ENCODE measurements at places on chromosomes 1 and 21. TPM values are rescaled to one million over a fixed set of nuclear protein-coding genes. Genes with fewer than 3 reads are reported as not detected.

- no peaks in the 10 kb centered on the region for H3K27me3 ChIP-seq
- H3K4me3 ChIP-seq: peak overlapping the region; percentile 94
- H3K36me3 ChIP-seq: no peaks in the 10 kb centered on the region
These were observed 1.1 kb downstream of the SPSB1 start for GRCh38 chr1:9293533-9294404.

DNA sequence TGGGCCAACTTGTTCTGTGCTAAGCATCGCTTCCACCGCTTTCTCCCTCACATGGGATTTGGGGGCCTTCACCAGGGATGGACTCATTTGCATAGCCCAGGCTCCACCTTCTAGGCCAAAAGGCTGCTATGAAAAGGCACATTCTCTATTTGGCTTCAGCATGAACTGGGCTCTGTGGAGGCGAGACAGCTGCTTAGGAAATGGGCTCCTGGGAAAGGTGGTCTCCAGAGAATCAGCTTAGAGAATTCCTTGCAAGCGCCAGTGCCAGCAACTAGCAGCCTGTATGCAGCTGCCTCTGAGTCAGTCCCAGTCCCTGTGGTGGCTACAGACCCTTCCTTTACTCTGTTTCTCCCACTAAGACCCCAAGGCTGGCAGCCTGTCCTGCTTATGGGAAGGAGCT is 214.5 kb downstream of the HIVEP3 start:
- no peak overlapping the region for H3K27ac ChIP-seq
- H3K27me3 ChIP-seq: no peaks in the 10 kb centered on the region
- H3K4me3 ChIP-seq: no peak overlapping the region
- H3K36me3 ChIP-seq: no peaks in the 10 kb centered on the region
- H3K4me1 ChIP-seq: no peaks in the 10 kb centered on the region

DNA sequence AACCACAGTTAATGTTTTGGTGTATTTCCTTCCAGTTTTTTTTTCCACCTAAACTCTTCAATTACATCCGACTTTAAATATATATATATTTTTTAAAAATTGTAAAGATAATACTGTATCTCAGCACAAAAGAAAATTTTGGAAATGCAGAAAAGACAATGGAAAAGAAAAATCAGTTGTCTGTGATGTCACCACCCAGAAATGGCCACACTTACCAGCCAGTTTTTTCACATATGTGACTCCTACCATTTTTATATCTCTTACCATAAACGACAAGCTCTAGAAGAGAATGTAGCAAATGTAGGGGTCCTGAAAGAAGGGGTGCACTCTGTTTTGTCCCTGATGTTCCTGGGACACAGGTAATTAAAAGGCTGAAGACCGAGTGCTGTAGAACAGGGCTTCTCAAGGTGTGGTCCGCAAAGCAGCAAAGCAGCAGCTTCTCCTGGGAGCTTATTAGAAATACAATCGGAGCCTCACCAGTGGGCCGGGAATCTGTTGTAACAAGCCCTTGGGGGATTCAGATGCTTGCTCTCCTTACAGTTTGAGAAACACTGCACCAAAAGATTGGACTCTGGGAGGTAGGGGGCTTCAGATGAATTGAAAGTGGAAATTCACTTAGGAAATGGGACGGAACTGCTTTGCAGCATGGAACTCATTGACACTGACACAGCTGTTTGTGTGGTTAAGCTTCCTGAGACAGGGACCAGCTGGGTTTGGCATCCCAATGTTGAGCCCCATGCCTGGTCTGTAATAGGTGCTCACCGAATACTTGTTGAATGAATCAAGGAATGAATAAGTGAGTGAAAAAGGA is 44.1 kb downstream of the ALPL start:
- H3K27ac ChIP-seq: no peak overlapping the region
- H3K27me3 ChIP-seq: no peaks in the 10 kb centered on the region
- H3K36me3 ChIP-seq: no peaks in the 10 kb centered on the region
- H3K4me3 ChIP-seq: no peak overlapping the region
- DNase-seq: no peak

DNA sequence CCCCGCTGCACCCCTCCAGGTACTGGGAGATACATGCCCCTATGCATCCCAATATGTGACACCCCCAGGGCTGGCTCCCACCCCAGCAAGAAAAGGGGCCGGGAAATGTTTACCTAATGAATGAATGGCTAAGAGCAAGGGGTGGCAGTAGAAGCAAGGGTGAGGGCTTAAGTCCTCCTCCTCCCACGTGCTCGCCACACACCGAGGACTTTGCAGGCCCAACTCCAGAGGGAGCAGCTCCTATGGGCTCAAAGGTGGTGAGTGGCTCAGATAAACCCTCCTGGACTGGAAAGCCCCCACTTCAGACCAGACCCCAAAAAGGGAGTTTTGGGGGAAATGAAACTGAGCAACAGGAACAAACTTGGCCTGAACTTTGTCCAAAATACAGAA is 11.4 kb downstream of the SLC45A3 start:
- no peaks in the 10 kb centered on the region for H3K4me1 ChIP-seq
- no peak for DNase-seq
- H3K27me3 ChIP-seq: no peaks in the 10 kb centered on the region
- H3K36me3 ChIP-seq: no peaks in the 10 kb centered on the region
- H3K27ac ChIP-seq: no peak overlapping the region

DNA sequence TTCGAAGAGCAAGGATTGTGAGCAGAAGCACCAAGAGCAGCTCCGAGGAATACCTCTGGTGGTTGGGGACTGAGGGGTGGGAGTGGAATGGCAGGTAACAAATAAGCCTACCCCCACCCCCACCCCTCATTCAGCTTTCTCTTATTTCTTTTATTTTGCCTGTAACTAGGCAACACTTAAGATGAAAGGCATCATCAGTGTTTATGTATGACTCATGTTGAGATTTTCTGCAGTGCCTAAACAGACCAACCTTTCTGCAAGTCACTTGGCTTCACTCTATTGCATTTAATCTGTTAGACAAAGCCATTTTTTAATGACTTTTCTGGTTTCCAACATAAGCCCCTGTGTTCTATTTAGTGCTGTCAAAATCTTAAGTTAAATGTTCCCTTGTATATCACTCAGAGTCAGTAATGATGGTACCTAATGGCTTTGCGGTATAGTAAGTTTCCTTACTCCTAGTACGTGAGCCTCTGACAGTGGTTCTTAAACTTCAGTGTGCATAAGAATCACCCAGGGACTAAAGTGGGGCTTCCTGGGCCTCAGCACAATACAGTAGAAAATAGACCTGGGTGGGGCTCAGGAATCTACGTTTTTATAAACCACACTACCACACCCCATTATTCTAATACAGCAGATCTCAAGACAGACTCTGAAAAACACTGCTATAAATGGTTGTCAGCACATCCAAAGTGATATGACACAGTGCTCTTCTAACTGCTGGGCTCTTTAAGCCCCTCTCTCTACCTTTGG is 19.9 kb downstream of the CASQ2 start:
- H3K27ac ChIP-seq: peak overlapping the region; percentile 37
- no peaks in the 10 kb centered on the region for H3K4me1 ChIP-seq
- no peak for DNase-seq
- H3K4me3 ChIP-seq: no peak overlapping the region

GRCh38 chr1:201724766-201725118 is 104.2 kb upstream of the IPO9 start:
- H3K27me3 ChIP-seq: no peaks in the 10 kb centered on the region
- no peaks in the 10 kb centered on the region for H3K36me3 ChIP-seq
- no peak overlapping the region for H3K4me3 ChIP-seq
- peak overlapping the region; percentile 90 for H3K27ac ChIP-seq

- no peaks in the 10 kb centered on the region for H3K36me3 ChIP-seq
- H3K4me3 ChIP-seq: no peak overlapping the region
- H3K27ac ChIP-seq: no peak overlapping the region
These were observed 12.0 kb downstream of the TSHB start for GRCh38 chr1:115041654-115042053.

GRCh38 chr21:38847556-38847955 is 41.8 kb downstream of the ETS2 start:
- no peaks in the 10 kb centered on the region for H3K4me1 ChIP-seq
- no peak overlapping the region for H3K27ac ChIP-seq
- H3K36me3 ChIP-seq: no peaks in the 10 kb centered on the region
- H3K4me3 ChIP-seq: no peak overlapping the region

GRCh38 chr1:203144661-203145060 is 17.1 kb downstream of the ADORA1 start:
- H3K4me3 ChIP-seq: no peak overlapping the region
- no peak overlapping the region for H3K27ac ChIP-seq
- no peaks in the 10 kb centered on the region for H3K27me3 ChIP-seq
- no peaks in the 10 kb centered on the region for H3K36me3 ChIP-seq

DNA sequence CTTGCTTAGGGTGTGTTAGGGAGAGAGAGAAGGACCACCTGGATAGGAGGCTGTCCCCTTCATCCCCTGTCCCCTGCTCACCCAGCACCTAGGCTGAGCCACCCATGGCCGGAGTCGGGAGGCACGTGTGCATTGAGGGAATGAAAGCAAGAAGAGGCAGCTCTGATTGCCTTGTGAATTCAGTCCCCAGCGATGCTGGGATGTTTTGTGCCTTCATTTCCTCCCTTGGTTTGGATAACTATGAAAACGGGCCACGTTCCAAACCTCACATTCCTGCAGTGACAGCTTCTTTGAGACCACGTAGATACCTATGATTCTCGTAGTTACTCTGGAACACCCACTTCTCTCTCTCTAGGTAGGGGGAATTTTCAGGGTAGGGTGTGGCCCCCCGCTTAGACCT is 67.1 kb downstream of the MAN1C1 start:
- no peak overlapping the region for H3K27ac ChIP-seq
- no peaks in the 10 kb centered on the region for H3K27me3 ChIP-seq
- no peaks in the 10 kb centered on the region for H3K36me3 ChIP-seq
- H3K4me3 ChIP-seq: no peak overlapping the region

DNA sequence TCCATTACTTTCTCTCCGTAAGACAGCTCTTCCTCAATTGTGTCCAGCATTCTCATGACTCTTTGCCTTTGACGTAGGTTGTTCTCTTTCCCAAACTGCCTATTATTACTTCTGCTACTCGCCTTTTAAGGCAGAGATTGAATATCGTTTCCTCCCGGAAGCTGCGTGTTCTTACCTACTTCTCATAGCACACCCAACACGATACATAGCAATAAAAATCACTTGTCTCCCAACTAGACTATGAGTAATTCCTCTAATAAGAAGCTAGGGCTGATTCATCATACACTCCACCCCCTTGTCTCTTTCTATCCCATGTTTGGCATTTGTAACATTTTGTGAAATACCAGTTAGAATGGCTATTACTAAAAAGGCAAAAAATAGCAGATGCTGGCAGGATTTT is 55.8 kb upstream of the SGIP1 start:
- no peaks in the 10 kb centered on the region for H3K36me3 ChIP-seq
- H3K4me1 ChIP-seq: no peaks in the 10 kb centered on the region
- H3K4me3 ChIP-seq: no peak overlapping the region
- H3K27ac ChIP-seq: no peak overlapping the region

DNA sequence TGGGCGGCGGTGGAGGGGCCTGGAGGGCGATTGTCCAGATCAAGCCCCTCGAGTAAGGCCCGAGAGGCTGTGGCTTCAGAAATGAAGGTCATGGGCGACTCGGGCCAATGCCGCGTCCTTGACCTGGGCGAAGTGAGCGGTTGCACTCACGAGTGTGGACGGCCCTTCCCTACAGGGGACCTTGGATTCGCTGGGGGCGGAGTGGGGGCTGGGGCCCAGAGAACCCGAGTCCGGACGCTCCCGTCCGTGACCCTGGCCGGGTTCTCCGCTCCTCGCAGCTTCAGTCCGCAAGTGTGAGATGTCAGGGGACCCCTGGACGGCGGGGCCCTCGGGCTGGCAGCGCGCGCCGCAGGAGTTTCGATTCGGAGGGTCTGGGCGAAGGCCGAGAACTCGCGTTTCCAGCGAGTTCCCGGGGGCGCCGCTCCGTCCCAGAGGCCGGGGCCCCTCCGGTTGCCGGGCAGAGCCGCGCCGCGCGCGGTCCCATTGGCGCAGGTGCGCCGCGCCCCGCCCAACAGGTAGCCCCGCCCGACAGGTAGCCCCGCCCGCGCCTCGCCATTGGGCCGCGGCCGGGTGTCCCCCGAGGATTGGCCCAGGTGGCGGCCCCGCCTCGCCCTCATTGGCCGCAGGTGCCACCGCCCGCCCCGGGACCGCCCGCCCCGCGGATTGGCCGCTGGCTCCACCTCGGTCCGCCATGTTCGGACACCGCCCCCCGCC is at the start of gene PRKCZ:
Gene PRKCZ, plus strand, starts transcription at position 694 of the 714 bp plus-strand sequence. CDS start 220 bp downstream, outside the sequence.
- peak; percentile 48 for DNase-seq
- H3K36me3 ChIP-seq: no peaks in the 10 kb centered on the region
- no peaks in the 10 kb centered on the region for H3K4me1 ChIP-seq
- peaks cover 6% of the 10 kb centered on the region for H3K27me3 ChIP-seq

DNA sequence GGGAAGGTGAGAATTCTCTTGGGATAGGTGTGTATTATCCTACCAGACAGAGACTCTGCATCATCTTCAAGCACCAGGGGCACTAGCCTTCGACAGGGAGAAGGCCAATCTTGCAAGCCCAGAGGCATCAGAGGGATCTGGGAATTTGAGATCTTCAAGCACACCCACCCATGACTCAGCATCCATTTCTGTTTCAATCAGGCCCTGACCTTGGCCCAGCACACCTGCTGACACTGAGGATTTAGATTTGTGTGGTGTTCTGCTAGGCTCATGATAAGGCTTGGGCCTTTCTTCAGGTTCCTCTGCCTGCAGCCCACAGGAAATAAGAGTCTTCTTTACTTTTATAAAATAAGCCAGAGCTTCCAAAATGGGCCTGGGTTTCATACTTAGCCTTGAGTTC is 6.6 kb upstream of the PCP4 start:
- no peaks in the 10 kb centered on the region for H3K27me3 ChIP-seq
- H3K36me3 ChIP-seq: no peaks in the 10 kb centered on the region
- H3K4me3 ChIP-seq: no peak overlapping the region
- no peaks in the 10 kb centered on the region for H3K4me1 ChIP-seq
- no peak overlapping the region for H3K27ac ChIP-seq

- H3K27me3 ChIP-seq: no peaks in the 10 kb centered on the region
- DNase-seq: no peak
- H3K36me3 ChIP-seq: no peaks in the 10 kb centered on the region
- no peaks in the 10 kb centered on the region for H3K4me1 ChIP-seq
- no peak overlapping the region for H3K4me3 ChIP-seq
These were observed 69.9 kb downstream of the RPS6KC1 start for GRCh38 chr1:213120961-213121360.

DNA sequence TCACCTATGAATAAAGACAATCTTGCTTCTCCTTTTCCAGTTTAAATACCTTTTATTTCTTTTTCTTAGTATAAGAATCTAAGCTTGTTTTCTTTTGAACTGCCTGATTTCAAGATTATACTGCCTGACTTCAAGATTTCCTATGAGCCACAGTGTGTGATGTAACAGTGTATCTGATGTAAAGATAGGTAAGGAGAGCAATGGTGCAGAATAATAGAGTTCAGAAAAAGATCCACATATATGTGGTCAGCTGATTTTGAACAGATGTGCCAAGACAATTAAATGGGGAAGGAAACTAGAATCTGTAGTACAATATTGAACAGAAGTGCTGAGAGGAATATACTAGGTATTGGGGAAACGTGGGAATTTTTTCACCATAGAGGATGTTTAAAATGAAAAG is 21.0 kb downstream of the EXO1 start:
- no peak overlapping the region for H3K4me3 ChIP-seq
- no peak for DNase-seq
- H3K4me1 ChIP-seq: no peaks in the 10 kb centered on the region
- H3K27me3 ChIP-seq: no peaks in the 10 kb centered on the region
- no peaks in the 10 kb centered on the region for H3K36me3 ChIP-seq
- no peak overlapping the region for H3K27ac ChIP-seq

The ZYG11A gene
- total RNA-seq: 0.12 TPM

The KRTAP11-1 gene
- total RNA-seq: not detected
